LHCN-M2 (cell line): ENCODE measurements at places on chromosomes 1 and 21. TPM values are rescaled to one million over a fixed set of nuclear protein-coding genes. Genes with fewer than 3 reads are reported as not detected.

DNA sequence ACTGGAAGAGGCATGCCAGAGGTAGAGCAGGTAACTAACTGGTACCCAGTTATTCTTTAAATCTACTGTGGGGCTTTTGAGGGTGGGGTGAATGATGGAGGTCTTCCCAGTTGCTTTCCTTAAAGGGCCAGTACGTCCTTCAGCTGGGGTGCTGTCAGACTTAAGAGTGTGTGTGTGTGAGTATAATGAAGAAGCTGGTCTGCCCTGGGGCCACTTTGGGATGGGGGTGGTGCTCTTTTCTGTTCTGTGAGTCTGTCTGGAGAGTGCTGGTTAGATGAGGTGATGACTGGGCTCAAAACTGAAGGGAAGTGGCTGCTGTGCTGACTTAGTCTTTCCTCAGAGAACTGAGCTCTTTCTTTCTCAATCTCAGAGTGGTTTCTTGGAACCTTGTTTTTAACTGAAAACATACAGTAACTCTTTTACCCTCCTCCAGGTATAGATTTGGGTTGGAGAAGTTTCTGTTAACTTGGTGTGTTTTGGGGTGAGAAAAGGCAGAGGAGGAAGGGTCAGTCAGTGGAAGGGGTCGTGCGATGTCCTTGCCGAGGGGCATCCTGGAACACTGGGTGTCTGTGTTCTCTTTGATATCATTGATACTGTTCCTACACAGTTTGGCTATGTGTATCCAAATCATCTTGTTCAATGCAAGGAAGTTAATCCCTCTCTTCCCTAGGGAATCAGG is 746 bp downstream of the MACF1 start:
- peak; percentile 69 for DNase-seq

The CHD1L gene
- total RNA-seq: 33.3 and 35.4 TPM in 2 replicates

DNA sequence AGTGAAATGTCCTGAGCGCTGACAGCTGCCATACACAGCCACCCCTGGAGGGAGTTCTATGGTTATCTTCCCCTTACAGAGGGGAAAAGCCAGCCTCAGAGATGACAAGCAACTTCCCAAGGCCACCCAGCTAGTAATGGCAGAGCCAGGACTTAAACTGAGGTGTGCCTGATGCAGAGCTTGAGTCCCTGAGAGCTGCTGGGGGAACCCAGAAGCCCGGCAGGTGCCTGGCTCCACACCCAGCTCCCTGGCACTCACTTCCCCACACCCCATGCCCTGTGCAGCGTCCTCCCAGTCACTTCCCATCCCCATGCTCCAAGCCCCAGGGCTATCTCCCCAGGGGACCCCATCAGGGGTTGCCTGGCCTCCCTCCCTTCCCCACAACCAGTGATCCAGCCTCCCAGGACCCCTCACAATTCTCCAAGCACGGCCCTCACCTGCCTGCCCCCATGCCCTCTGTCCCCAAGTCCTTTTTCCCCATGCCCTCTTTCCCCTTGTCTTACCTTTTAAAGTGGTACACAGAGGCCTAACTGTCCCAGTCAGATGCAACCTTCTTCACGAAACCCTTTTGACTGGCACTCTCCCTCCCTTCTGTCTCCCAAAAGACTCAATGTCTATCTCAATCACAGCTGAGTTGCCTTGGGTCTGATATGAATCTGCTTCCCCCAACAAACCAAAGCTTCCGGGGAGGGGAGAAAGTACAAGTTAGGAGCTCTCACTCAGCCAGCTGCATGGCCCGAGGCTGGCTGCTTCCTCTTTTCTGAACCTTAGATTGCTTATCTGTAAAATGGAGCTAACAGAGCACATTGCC is 39.8 kb upstream of the LRP8 start:
- DNase-seq: no peak

The C1orf167 gene
- total RNA-seq: not detected in 2 replicates

GRCh38 chr1:117615474-117615873 is 9.6 kb downstream of the TENT5C start:
- no peak for DNase-seq
